Stimulated activated naive CD8-positive, alpha-beta T cell treated with anti-CD3 and anti-CD28 coated beads, Interleukin-15, Interleukin-2, amounts not matched to agents 100 U/mL and 50 U/mL, for 24 hours (primary cell): ENCODE measurements at places on chromosomes 12 and 14.

DNA sequence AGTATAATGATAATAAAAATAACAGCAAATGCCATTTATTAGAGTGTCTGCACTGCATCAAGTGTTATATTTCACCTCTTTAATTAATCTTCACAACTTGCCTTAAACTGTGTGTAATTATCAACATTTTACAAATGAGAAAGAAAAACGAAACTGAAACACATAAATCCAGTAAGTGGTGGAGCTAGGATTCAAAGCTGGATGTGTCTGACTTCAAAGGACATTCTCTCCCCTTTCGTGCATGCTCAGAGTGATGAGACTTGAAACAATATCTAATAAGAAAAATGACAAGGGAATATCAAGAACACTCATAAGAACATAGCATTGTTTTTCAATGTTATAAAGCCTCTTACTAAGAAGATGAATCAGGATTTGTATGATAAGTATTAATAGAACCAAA is 78.8 kb downstream of the DUSP6 start:
- no peak for DNase-seq

GRCh38 chr12:132633398-132633797 is 14.8 kb downstream of the P2RX2 start:
- no peak for DNase-seq

DNA sequence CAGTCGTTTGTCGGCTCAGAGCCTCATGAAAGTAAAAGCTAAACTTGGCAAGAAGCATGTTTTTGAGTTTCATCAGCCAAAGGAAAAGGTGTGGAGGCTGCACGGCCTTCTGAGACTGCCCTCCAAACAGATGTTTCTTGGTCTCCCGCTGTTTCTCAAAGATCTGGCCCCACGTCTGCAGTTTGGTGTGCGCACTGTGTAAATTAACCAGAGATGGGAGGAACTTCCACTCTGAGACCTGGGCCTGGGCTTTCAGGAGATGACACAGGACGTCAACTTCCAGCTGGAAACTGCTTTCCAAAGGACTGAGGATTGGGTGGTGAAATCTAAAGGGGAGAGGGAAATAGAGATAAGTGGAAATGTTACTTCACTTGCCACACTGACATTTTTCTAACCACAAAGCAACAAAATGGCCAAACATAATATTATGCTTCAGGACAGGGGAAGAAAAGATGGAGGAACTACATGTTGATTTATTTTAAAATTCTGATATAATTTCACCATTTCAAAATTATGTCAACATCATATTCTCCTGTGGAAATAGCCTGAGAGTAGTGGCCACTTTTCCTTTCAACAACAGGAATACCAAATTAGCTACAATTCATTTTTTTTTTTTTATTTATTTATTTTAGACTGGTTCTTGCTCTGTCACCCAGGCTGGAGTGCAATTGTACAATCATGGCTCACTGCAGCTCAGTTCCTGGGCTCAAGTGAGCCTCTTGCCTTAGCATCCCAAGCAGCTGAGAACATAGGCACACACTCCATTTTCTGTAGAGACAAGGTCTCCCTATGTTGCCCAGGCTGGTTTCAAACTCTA is 27.6 kb downstream of the KICS2 start:
- DNase-seq = no peak

DNA sequence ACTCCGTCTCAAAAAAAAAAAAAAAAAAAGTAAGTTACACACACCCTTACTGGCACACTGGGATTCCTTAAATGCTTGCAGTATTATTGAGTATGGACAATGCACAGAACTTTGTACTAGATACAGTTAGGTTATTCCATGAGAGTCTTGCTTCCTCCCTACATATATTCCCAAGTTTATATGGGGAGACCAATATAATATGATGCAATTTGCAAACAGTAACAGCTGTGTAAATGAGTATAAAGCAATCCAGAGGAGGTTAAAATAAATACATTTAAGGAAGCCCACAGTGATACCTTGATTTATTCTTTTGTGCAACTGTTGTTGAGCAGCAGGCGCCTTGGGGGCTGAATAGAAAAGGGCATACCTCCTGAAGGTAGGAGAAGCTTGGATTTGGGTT is 26.6 kb downstream of the RASSF3 start:
- DNase-seq = no peak

DNA sequence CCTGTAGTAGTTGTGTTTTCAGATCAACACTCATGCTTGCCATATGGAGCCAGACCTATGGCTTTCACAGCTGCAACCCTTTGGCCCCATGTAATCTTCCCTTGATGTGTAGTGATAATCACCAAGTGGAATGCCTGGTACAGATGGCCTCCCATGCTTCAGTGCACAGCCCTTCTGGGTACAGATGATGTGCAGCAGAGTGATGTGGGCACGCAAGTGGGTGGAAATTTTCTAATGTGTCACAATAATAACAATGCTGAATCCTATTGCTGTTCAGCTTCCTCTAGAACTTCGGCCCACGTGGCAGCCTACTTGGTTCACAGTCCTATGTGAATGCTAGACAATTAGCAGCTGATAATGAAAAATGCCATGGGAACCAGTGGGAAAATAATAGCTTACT is 188.1 kb downstream of the SNAPC1 start:
- no peak for DNase-seq

DNA sequence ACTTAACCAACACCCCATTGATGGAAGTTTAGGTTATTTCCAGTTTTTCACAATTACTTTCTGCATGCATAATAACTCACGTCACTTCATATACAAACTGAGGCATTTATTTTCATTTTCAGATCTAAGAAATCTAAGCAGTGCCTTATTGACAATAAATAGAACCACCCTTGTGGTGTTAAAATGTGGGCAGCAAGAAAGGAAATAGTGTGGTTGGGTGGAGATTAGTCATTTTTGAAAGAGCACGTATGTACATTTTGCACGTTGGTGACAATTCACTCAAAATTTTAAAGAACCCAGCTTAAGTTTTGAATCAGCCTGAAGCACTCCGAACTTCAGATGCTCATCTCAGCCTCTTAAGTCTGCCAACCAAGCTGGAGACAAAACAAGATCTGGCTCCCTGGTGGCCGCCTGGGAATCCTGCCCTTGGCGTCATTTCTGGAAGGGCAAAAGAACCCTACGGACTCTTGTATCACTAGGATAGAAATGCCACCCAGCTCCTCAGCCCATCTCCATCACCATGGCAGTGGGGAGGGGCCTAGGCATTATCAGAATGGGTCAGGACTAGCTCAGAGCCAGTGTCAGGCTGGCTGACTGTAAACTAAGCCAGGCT is 89.5 kb upstream of the BCL2L14 start:
- peak; percentile 51 for DNase-seq

DNA sequence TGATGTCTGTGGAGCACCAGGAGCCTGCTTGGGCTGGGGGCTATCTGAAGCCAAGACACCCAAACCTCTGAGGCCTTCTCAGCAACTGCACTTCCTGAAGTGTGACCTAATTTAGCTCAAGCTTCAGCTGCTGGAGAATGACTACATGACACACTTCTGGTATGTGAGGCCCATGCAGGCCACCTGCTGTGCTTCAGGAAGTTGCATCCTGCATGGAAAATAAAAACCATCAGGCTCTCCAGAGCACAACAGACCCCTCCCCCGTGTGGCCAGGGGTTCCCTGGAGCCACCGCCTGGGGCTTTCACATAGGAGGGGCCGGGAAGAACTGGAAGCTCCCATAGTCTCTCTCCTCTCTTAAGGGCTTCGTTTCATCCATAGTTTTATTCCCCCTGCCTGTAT is 217.7 kb downstream of the SLC15A4 start:
- DNase-seq = no peak

DNA sequence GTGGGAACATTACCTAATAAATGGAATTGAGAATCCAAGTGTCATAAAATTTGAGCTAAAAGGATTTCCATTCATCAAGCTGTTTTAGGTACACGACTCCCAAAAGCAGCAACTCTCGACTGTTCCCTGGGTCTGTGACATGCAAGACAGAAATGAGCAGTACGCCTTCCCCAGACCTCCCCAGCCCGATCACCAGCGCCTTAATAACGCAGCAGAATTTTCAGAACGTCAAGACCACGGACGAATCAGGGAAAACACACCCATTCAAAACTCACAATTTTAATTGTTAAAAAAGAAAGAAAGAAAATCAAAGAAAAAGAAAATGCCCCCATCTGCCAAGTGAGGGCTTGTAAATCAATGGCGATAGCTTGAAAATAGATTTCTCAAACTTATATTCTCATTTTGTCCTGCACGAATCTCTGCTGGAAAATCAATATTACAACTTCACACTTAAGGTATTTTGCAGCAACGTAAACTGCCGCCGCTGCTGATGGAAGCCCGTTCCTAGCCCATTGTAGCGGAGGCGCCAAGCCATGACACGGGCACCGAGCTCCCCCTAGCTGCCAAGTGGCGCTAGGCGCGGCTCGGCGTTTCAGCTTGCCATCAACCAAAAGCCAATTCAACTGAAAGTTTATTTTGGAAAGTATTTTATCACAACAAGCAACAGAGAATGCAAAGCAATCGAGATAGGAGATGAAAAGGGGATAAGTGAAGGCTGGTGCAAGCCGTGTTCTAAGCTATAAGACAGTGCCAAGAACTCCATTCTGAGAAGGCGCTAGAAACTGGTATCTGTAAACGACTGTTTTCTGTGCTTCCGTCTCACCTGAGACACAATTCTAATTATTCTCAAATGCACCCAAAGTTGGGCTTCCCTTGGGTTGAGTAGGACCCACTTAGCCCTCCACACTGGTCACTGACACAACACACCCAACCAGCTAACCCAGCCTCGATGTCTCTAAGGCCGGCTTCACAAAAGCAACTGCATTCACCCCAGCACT is 5.5 kb downstream of the BCL11B start:
- peak; percentile 89 for DNase-seq

DNA sequence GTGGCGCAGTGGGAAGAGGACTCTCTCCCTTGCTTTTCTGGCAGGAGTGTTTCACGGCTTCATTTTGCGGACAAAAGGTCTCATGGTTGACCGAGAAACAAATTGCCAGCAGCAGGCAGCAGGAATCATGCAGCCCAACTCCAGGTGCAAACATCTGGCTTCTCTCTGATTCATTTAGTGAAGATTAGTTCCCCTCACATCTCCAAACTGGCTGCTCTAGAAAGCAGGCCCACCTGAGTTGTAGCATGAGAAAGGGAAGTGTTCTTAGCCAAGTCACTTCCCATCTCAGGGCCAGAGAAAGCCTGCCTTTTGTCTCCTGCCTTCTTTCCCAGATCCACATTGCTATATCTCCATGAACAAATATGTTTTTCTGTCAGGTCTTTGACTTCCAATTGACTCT is 120.8 kb upstream of the CCDC196 start:
- no peak for DNase-seq

DNA sequence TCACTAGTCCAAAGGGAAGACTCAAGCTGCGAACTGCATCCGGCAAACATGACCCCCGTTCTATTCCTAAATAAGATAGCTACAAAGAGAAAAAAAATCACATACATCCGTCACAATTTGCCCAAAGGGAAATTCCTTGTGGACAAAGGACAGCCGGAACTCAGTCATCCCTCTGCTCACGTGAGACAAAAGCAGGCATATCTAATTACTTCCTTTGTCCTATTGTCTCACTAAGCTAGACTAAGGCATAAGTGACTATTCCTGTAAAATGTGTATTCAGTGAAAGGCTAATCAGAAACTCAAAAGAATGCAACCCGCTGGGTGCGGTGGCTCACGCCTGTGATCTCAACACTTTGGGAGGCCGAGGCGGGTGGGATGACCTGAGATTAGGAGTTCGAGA is 27.2 kb upstream of the NINJ2 start:
- DNase-seq = no peak

DNA sequence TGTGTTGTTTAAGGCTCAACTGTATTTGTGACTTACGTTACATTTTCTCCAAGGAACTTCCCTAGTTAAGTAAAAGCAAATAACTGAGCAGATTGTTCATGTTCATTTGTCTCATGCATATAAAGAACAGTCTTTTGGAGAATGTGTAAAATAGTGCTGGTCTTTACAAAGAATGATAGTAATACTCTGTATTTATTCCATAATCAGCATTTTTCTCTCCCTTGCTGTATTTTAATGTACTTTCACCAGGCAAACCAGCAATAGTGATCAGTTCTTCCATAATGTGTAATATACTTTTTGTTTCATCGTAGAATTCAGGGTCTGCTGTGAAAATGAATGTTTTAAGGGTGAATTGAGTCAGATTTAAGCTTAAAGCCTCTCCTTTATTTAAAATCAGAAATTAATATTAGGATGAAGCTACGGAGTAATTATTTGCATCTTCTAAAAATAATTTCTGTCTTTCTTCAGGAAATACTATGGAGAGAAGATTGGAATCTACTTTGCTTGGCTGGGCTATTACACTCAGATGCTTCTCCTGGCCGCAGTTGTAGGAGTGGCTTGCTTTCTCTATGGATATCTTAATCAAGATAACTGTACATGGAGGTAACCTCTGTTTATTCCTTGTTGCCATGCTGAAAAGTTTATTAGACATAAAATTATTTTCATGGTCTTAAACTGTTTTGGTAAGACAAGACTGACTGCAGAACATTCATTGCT is 141.1 kb downstream of the ANO6 start:
- no peak for DNase-seq

- DNase-seq = no peak
Measured at GRCh38 chr14:73133795-73134194, 2.5 kb upstream of the PSEN1 start.

DNA sequence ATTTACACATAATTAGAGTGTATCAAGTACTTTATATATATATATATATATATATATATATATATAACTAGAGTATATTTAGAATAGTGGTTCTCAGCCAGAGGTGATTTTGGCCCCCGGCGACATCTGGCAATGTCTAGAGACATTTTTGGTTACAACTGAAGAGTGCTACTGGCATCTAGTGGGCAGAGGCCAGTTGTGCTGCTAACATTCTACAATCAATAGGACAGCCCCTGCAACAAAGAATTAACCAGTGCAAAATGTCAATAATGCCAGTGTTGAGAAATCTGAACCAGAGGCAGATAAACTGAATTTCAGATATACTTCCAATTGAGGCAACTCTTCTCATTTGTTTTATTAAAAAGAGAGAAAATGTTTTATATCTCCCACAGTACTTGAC is 8.9 kb downstream of the GTF2A1 start:
- DNase-seq = no peak
